Tibial nerve (tissue), 4 donors: ENCODE measurements at places on chromosomes 1 and 21. TPM values are rescaled to one million over a fixed set of nuclear protein-coding genes. Genes with fewer than 3 reads are reported as not detected.
A peak's percentile ranks its signal among the peaks of the same experiment; 100 is the strongest.

- peak; percentile 49 for DNase-seq
Observed at GRCh38 chr1:9239622-9240401, 5.2 kb downstream of the H6PD start.

- no peak for DNase-seq
Observed at GRCh38 chr1:160206421-160207117, 1.4 kb downstream of the PEA15 start.

The ITGB2 gene
- total RNA-seq, result 69.0 TPM

The AMY1C gene
- not detected for total RNA-seq

GRCh38 chr1:84853741-84854721, 39.0 kb downstream of the LPAR3 start:
- no peak for DNase-seq

DNA sequence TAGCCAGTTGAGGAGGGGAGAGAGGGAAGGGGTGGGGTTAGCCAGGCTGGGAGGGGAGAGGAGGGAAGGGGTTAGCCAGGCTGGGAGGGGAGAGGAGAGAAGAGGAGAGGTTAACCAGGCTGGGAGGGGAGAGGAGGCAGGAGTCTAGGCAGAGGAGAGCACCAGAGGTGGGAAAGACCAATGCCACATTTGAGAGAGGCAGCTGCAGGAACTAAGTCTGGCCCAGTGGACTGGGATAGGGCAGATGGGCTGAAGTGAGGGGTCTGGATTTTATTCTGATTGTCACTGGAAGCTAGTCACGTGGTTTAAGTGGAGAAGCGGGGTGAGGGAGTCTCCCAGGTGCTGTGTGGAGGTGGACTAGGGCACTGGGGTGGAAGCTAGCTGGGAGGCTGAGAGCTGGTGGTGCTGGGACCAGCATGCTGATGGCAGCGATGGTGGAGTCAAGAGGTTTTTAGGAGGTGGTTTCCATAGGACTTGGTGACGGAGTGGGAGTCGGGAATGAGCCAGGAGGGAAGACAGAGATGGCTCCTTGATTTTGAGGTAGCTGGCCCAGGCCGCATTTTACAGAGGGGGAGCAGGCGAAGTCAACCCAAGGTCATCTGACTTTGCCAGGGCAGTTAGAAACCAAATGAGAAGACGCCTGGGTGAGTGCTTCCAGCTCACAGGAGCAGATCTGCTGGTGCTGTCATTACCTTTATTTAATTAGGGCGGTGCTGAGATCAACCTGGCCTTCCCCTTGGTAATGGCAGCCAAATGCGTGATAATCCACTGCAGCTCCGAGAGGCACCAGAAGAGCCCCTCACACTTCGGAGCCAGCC, 42.8 kb downstream of the DISP3 start:
- no peak for DNase-seq

DNA sequence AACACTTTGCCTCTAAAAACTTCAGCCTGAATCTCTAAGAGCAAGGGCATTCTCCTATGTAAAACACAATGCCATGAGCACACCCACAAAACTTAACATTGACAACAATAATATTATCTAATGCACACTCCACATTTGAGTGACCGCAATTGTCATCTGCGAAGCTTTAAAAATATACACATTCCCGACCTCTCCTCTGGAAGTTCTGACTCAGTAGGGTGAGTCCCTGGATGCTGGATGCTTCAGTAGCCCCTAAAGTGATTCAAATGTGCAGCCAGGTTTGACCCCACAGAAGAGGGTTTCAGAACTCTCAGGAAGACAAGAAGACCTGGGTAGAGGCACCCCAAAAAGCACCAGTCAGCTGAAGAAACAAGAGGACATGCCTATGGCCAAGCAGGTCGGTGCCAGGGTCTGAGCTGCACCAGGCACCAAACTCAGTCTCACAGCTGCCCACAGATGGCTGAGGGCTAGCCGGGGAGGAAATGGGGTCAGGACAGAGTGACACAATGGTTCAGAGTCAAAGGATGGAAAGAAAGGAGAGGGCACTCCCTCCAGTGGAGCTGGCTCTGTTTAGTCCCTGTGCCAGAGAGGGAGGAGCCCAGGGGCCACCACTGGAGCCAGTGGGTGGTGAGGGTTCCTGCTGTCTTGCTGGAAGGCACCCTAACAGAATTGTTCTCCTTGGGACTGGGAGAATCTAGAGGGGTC, 17.4 kb downstream of the PIK3C2B start:
- DNase-seq, result no peak

DNA sequence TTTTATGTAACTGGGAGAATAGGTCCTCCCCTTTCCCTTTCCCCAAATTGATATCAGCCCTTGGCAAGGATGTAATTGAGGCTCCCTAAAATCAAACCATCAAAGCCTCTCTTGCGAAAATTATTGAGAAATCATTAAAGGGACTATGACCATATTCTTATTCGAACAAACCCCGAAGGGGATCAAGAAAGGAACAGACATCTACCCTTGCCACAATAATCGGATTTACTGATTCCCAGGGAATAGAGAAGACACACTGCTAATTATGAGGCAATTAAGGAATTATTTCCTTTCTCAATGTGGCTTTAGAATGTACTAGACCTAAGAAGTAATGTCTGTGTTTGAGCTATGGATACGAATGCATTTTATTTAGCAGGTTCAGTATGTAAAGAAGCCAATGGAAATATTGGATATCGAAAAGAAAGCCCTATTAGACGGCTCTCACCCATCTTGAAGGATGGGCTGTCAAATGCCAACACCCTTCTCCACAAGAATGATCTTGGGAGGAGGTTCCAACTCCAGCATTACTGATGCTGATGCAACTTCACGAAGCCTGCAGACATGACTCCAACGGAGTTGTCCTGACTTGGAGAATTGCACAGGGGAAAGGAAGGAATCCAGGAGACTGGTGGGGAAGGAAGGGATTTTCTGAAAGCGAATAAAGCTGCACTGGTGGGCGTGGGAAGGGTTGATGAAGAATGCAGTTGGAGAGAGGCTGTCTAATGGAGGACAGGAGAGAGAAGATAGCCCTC, 11.6 kb upstream of the PTPRF start:
- DNase-seq, result no peak

The LCE1F gene
- total RNA-seq, result not detected

- DNase-seq, result no peak
Observed at GRCh38 chr1:160639652-160640051, 7.2 kb downstream of the SLAMF1 start.

GRCh38 chr1:190029441-190029840, 448.2 kb downstream of the BRINP3 start:
- DNase-seq, result no peak

GRCh38 chr1:186679924-186680244, 339 bp downstream of the PTGS2 start:
- DNase-seq, result no peak

DNA sequence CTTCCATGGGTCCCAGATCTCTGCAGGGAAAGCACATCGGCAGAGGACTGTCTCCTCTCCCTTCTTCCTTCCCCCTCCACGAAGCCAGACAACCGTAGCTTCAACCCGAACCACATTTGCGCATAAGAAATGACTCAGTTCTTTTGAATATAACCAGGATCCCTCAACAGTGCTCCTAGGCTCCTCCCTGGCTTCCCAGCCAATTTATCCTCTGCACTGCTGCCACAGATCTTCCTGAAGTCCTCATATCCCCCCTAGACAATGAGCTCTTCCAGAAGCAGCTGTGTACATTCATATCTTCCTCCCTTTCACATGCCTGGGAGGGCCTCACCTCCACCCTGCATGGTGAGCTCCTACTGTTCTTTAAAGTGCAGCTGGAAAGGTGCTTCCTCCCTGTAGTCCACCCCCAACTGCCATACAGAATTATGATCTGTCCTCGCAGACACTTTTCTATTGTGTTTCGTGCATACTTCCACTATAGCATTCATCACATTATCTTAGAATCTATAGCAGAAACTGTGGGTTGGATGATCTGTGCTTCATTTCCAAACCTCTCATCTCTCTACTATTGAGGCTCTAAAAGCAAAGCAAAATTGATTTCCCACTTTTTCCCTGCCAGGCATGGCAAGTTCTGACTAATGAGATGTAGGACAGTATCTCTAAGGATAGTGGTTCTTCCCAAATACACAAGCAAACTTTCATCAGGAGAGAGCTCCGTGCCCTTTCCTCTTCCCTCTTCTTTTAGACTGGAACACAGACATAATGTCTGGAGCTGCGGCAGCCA, 179.3 kb upstream of the HMGB4 start:
- no peak for DNase-seq

GRCh38 chr21:45102391-45102932, 28.1 kb downstream of the ADARB1 start:
- no peak for DNase-seq

DNA sequence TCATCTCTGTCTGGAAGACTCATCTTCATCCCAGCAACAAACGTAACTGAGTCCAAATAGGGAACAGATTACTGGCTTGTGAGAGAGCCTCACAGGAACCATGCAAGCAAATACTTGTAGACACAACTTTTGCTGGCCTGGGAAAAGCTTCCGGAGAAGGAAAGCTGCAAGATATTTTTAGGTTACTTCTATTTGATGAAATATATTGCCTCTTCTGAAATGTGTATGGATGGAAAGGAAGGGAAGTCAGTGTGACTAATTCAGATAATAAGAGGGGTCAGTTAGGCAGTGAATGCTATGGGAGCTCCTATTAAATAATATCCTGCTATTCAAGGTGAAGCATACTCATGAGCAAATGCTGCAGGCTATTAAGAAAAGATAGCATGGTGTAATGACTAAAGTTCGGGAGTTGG, 20.4 kb upstream of the FGGY start:
- DNase-seq, result no peak

DNA sequence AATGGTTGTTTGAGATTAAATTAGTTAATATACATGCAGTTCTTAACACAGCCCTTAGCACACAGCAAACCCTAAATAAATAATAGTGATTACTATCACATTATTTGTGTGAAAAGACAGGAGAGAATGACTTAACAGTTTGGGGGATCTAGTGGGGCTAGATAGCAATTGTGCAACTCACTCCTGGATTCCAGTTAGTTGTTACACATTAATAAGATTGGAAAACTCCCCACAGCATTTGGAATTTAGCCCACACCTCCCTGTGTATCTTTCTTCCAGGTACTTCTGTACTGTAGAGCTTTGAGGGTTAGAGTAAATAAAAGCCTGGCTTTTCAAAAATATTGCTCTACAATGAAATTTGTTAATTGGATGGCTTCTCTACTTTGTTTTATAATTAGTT, 93.2 kb downstream of the KCTD3 start:
- DNase-seq, result no peak

GRCh38 chr1:190001187-190001586, 476.5 kb downstream of the BRINP3 start:
- no peak for DNase-seq

DNA sequence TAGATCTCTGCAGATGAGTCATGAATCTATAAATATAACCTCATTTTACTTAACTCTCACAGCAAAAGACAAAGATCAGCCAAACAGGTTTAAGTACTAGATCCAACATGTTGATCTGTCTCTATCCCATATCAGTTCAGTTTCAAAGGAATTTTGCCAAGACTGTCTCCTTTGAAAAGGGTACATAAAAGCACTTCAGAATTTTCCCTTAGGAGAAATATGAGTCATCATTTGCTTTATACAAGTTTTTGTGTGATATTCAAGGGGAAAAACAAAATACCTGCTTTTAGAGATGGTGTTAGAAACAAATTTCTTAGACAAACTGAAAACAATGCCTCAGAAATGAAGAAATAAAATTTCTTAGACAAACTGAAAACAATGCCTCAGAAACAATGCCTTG, 73.5 kb upstream of the LRRC7 start:
- no peak for DNase-seq

DNA sequence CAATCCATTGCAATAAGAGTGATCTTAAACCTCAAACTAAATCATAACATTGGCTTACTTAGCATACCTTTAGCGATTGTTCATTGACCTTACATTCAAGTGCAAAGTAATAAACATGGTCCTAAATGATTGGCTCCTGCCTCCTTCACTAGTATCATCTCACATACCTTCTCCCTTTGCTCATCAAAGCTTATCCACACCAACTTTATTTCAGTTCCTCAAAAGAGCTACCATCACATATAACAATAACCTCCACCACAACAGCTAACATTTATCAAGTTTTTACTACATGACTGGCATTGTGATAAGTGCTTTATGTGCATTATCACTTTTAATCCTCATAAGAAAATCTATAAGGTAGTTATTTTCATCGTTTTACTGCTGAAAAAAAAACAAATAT, 198.8 kb downstream of the COL24A1 start:
- DNase-seq, result no peak

- no peak for DNase-seq
Observed at GRCh38 chr1:16093611-16094010, 20.2 kb upstream of the FAM131C start.

DNA sequence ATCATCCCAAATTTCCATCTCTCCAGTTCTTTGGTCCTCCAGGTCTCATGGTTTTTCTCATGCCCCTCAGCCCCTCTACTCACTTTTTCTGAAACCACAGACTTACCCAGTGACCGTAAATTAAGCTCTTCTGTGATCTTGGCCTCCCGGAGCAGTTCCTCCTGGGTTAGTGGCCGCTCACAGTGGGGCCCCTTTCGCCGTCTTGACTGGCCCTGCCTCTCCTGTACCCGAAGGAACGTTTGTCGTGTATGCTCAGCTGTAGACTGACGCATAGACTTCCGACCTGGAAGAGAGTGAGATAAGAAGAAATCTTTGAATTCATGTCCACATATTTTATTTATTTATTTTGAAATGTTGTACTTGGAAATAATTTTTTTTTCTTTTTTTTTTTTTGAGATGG, 5.8 kb downstream of the VPS72 start:
- no peak for DNase-seq

DNA sequence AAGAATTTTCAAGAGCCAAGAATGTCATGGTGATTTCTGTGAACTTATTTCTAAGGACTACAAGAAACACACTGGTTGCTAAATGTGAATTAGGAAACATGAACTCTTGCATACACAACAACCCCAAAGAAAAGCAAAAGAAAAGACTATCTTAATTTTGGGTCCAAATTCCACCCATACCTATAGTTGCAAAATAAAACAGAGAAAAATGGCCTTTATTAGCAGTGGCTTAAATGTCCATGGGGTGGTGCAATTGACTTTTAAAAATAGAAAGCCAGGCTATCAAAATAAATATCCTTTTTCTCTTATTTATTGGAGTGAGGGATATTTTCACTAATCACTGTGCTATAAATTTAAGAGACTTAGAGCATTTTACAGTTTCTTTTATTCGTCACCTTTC, 80.9 kb upstream of the DPYD start:
- no peak for DNase-seq

GRCh38 chr1:57124768-57125446, 159.1 kb upstream of the C8B start:
- DNase-seq, result no peak
